ENCODE measurements at places on chromosomes 4 and X.

DNA sequence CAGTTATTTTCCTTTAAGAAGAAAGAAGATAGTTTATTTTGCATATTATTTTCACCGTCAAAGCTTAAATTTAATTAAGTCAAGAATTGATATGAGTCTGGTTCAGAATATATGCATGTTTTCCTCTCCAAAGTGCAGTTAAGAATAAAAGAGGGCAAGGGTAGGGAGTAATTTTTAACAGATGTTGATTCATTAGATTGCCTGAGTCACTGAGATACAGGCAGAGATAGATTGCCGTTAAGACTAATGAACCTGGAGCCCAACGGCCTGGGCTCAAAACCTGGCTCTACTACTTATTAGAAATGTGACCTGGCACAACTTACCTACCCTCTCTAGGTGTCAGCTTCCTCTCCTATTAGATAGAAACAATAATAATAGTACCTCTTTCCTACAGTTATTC lies 1037.4 kb upstream of the PABPC4L start:
- no peak for DNase-seq

- no peak for DNase-seq
Observed at GRCh38 chrX:14228611-14229010, 198.9 kb upstream of the GEMIN8 start.

DNA sequence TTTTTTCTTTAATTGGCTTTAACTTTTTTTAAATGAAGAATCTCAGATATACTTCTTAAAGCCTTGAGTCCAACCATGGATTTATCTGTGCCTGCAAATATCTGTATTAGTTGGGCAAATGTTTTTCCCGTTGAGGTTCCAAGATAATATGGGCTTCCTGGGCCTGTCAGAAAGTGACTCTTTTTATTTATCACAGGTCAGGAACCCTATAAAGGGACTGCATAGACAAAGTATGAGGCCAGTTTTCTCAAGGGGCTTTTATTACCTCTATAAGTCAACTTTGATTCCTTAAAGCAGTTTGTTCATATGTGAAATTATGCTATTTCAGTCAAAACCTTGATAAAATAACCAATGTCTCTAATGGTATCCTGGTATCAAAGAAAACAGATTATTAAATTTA lies 80.2 kb upstream of the BMP2K start:
- no peak for DNase-seq

- no peak for DNase-seq
Observed at GRCh38 chr4:54073271-54073880, 9.0 kb upstream of the CHIC2 start.

- DNase-seq: no peak
Observed at GRCh38 chrX:25125483-25125882, 109.7 kb upstream of the ARX start.

DNA sequence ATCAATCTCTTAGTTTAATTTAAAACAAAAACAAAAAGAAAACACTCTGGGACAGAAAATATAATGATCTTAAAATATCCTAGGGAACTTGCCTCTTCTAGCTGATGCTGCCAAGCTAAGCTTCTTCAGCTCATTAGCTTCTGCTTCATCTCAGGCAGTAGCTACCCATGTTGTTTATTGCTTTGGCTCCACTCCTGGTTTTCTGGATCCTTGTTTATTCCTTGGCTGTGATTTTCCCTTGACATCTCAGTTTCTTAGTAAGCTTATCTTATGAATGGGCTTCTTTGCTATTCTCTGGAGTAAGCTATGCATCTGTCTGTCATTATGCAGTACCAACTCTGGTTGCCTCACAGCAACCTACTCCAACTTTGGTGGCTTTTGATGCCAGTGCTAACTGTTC lies 5.1 kb upstream of the MTHFD2L start:
- no peak for DNase-seq

DNA sequence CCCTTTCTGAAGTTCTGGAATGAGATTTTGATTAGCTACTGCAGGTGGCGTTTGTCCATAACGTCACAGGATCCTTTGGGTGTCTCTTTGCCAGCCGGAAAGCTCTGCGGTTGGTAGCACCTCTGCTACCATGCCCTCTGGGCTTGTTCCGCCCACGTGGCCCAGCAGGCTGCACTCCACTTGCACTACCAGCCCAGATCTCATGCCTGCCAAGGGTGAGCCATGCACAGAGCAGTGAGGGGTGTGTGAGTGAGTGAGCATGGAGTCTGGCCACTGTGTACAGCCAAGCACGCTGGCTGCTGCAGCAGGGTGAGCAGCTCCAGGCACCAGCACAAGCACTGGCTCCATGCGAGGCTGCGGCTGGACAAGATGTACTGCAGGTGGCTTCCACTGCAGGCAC lies 6.6 kb upstream of the HNRNPD start:
- peak; percentile 55 for DNase-seq

DNA sequence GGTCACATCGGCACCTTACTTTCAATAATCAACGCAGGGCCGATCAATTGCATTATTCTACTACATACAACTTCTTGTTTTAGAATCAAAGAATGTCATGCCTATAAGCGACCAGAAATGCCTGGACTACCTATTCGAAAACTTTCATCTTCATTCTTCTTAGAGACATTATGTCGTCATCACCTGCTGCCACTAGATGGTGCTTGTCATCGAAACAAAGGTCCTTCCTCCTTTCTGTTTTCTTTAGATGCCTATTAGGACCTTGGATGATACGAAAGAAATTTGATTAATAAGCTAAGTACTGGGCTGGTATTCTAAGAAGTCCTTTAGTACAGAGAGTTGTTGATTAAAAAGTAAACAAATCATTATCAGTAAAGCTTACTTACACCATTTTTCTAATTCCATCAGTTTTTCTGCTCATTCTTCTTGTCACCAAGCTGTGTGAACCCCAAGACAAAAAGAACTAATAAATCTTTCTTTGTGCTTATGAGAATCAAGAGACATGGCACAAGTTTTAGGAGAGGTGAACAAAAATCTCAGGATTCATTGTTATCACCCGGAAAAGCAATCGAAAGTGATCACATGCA lies 154.5 kb upstream of the SLC4A4 start:
- peak; percentile 81 for DNase-seq

DNA sequence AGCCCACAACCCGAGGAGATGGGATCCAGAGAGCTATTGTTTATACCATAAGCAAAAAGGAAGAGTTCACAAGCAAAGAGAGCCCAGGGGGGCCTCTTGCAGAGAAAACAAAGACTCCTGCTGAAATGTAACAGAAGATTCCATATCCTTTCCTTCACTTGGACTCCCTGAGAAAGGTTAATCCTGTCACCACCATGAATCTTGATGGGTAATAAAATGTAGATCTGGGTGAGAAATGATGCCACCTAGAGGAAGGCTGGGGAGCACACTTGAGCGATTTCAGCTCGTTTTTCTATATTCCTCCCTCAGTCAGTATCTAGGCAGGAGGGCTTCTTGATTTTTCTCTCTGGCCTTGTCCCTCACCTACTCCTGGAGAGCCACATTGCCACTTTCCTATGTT lies 10.2 kb upstream of the KCNE5 start:
- DNase-seq: peak; percentile 2

DNA sequence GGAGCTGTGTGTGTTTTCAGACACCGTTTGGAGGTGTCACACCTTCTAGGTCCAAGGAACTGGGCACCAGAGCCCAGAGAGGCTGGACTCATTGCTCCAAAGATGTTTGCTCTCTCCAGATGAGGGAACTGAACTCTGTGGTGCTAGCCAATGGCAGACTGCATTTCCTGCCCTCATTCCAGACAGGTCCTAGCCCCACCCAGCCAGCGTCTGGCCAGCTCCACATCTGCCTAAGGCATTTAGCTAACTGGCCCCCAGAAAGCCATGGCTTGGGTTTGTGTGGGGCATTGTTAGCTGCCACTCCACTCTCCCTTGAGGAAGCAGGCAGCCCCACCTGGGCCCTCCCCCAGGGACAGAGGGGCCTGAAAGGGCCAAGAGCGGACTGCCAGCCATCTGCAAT lies 11.4 kb downstream of the FGD1 start:
- no peak for DNase-seq

DNA sequence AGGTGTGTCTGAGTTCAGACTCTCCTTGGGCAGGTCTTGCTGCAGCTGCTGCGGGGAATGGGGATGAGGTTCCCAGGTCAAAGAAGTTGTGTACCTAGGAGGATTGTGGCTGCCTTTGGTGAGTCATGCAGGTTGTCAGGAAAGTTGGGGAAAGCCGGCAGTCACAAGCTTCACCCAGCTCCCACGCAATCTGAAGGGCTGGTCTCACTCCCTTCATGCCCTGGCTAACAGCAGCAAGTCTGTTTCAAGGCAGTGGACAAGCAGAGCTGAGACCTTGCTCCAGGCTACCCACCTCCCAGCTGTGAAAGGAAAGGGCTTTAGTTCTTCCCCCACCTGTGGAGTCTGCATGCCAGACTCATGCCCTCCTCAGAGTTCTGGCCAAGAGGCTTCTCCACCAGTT lies 287.2 kb downstream of the DTHD1 start:
- DNase-seq: no peak

DNA sequence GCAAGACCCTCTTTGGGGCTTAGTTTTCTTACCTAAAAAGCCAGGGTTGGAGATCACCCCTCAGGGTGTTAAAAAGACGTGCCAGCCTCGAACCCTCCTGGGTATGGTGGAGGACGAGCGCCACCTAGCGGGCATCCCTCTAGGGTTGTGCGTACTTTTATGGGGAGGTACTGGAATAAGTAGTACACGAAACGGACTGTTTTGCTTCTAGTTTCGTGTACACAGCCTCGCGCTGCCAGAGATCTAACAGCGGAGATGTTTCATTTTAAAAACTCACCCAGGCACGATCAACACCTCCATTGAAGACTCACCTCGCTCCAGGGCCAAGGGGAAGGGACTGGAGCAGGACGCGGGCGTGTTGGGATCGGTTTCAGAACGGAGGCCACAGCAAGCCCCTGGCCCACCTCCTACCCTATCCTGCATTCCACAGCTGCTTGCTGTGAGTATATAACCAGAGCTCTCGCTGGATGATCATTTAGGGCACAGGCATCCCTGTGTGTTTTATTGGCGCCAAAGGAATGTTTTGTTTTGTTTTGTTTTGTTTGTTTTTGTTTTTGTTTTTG lies 4.8 kb upstream of the NKX3-2 start:
- DNase-seq: peak; percentile 80

GRCh38 chrX:12843668-12844279 lies 23.1 kb upstream of the TLR7 start:
- DNase-seq: no peak

DNA sequence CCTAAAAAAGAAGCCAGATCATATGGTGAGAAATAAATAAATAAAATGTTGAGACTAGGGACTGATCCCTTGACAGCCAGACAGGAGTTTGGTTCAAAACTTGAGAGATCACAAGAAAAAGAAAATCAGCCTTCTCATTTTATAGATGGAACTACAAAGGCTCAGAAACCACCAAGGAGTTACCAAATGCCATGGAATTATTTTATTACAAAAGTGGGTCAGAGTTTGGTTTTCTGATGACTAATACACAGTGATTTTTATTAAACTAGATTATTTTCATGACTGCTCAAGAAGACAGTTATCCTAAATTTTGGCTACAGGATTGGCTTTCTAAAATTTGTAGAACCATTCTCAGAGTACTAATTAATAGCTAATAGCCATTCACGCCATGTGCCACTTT lies 6.2 kb downstream of the CXCL1 start:
- DNase-seq: no peak

GRCh38 chr4:58477950-58478349 lies 1367.8 kb upstream of the IGFBP7 start:
- no peak for DNase-seq

GRCh38 chr4:110878413-110878812 lies 255.5 kb upstream of the PITX2 start:
- DNase-seq: no peak

GRCh38 chr4:88803600-88804096 lies 106.0 kb upstream of the NAP1L5 start:
- peak; percentile 53 for DNase-seq

- no peak for DNase-seq
Observed at GRCh38 chrX:143683486-143683885, 37.1 kb downstream of the SPANXN2 start.

GRCh38 chr4:137707102-137707620 lies 174.9 kb upstream of the PCDH18 start:
- no peak for DNase-seq

GRCh38 chrX:80667967-80668366 lies 141.7 kb downstream of the BRWD3 start:
- DNase-seq: no peak

- no peak for DNase-seq
Observed at GRCh38 chrX:68931345-68931744, 102.5 kb downstream of the EFNB1 start.

- DNase-seq: no peak
Observed at GRCh38 chr4:54840430-54840829, 182.7 kb downstream of the KIT start.

DNA sequence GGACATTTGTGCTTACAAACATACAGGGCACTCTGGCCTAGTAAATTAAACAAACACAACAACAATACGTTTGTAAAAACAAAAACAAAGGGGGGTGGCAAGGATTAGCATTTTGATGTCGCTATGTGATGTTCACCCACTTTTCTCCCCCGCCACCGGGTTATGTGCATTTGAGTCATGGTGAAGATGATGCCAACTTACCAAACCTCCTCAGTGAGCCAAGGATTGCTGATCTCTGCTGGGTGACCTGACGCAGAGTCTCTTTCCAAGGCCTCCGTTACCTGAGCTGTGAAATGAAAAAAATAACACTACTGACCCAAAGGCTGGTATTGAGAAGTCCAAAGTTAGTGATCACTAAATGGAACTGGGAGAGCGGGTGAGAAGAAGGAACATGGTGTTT lies 85.4 kb downstream of the RBM47 start:
- no peak for DNase-seq

DNA sequence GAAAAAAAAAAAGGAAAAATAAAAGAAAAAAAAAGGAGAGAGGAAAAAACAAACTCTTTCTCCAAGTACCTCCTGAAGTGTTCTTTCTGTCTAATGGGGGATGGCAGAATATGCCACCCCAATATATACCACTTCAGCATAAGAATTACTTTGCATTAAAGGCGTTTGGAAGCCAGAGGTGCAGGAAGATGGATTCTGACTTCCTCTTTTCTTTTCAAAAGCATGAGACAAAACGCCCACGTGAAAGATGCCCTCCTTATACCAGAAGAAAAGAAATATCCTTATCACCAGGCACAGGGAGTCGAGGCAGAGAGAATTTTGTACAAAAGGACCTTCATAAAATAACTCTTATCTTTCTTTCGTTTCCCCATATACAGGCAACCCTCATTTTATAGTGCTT lies 40.9 kb downstream of the COX18 start:
- DNase-seq: no peak

All from Ammon's horn (tissue), 1 donor.